Cerebellar nuclear complex (tissue), 1 donor: ENCODE measurements at places on chromosomes 5 and 9.

GRCh38 chr9:134066913-134067851, 644 bp downstream of the BRD3 start:
- DNase-seq, result no peak

GRCh38 chr5:145867806-145868205, 5.0 kb downstream of the GRXCR2 start:
- no peak for DNase-seq

DNA sequence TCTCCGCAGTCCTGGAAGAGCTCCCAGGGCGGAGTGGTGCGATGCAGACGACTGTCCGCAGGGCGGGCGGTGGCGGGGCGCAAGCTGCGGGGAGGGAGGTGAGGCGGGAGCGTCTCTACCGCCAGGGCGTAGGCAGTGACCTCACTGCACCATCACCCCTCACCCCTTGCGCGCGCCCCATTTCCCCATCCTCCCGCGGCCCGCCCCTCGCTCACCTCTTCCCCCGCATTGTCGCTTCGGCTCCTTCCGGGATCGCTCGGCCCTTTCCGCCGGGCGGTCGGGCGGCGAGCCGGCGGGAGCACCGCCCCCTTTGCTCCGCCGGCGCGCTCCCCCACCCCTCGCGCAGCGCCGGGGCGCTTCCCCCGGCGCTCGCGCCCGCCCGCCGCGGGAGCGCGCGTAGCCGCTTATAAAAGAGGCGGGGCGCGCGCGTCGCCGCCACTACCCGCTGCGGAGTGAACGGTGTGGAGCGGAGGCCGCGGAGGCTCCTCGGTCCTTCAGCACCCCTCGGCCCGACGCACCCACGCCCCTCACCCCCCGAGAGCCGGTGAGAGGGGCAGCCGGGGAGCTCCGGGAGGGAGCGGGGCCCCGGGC, at the start of gene SPTAN1:
SPTAN1 (plus strand) TSS at position 435 of the 591 bp plus-strand sequence. CDS start 14,154 bp downstream, outside the sequence.
- no peak for DNase-seq

DNA sequence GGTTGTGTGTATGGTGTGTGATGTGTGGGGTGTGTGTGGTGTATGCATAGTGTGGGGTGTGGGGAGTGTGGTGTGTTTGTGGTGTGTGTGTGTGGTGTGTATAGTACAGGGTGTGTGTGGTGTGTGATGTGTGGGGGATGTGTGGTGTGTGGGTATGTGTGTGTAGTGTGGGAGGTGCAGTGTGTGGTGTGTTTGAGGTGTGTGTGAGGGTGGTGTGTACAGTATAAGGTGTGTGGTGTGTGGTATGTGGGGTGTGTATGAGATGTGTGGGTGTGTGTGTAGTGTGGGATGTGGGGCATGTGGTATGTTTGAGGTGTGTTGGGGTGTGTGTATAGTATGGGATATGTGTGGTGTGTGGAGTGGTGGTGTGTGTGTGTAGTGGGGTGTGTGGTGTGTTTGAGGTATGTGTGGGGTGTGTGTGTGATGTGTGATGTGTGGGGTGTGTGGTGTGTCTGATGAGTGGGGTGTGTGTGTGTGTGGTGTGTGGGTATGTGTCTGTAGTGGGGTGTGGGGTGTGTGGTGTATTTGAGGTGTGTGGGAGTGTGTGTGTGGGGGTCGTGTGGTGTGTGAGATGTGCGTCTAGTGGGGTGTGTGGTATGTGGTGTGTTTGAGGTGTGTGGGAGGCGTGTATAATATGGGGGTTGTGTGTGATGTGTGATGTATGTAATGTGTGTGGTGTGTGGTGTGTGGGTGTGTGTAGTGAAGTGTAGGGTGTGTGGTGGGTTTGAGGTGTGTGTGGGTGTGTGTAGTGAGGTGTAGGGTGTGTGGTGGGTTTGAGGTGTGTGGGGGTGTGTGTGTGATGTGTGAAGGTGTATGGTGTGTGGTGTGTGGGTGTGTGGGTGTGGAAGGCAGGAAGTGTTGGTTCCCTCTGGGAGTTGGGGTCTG, 8.6 kb downstream of the ECSCR start:
- DNase-seq, result no peak
